CD4-positive, alpha-beta T cell treated with Interleukin-17A for 1 hour (primary cell): ENCODE measurements at places on chromosomes 12 and 14.

DNA sequence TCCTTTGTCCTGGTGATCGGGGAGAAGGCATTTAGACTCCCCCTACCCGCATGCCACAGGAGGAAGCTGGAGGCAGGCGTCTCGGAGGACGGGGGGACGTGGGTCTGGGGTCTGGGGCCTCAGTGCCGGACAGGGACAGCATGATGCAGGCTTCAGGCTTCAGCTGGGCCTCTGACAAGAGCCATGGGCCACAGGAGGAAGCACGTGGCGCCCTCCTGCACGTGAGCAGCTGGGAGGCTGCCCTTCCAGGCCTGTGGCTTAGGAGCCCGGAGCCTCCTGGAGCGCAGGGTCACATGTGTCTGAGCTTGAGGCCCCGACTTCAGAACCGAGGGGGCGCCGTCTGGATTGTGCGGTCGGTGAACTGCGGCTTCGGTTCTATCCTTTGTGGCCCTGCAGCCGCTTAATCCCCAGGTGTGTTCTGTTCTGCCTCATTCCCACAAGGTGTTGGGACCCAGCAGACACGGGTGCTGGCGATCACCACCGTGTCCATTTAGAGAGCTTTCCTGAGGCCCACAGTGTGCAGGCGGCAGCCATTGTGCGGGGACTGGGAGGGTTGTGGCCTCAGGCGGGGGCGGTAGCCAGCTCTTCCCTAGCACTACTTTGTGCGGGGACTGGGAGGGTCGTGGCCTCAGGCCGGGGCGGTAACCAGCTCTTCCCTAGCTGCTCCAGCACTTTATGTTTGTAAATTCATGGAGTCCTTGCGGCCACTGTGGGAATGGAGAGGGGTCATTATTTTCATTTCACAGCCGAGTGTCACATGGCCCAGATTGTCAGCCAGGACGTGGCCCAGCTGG lies 150.2 kb downstream of the ADGRD1 start:
- DNase-seq: no peak

DNA sequence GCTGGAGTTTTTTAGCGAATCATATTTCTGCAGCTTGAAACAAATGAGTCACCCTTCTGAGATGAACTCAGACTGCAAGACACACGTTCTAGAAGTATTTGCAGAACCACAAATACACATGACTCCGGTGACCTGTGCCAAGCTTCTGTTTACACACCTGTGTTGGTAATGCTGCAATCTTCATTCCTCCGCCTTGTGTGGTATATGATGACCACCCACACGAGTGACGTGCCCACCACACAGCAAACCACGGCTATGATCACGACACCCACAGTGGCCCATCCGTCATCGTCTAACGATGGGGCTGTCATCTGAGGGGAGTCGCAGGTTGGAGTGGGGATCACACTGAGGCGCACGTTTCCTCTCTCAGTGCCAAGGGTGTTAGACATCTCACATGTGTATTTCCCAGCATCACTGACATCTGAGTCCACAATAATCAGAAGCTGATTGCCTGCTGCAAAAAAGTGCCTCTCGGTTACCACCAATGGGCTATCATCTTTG lies 43.0 kb downstream of the LRIG3 start:
- no peak for DNase-seq

DNA sequence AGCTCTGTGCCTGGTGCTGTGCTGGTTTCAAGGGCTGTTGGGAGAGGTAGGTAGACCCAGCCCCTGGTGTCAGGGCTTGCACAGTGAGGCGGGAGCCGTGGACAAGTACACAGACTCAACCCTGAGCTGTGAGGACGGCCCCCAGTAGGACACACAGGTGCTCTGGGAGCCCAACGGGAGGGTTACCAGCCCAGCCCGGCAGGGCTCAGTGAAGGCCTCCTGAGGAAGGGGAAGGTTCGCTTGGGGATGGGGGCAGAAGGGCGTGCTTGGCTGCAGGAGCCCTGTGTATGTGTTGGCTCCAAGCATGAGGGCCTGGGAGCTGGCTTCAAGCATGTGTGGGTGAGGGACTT lies 58.9 kb downstream of the SLC25A47 start:
- no peak for DNase-seq

GRCh38 chr12:89648211-89648930 lies 60.3 kb downstream of the ATP2B1 start:
- no peak for DNase-seq

- no peak for DNase-seq
Measured at GRCh38 chr14:68760761-68761160, 32.1 kb downstream of the ZFP36L1 start.

- no peak for DNase-seq
Measured at GRCh38 chr14:36514278-36515104, 5.5 kb downstream of the NKX2-1 start.

DNA sequence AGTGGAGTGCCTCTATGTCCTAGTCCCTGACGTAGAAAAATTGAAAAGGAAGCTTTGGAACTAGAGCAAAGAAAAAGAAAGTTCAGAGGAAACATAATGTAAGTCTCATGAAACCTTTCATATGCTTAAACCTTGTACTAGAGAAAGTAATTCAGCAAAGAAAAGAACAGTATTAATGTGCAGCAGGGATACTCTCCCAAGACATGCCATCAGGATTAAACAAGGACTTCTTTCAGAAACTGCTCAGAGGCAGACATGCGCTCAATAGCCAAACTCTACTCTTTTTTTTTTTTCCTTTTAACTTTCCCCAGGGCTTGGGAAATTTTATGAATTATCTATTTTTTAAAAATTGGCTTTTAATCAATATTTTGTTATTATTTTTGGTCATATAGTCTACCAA lies 7.1 kb upstream of the ASB8 start:
- no peak for DNase-seq

DNA sequence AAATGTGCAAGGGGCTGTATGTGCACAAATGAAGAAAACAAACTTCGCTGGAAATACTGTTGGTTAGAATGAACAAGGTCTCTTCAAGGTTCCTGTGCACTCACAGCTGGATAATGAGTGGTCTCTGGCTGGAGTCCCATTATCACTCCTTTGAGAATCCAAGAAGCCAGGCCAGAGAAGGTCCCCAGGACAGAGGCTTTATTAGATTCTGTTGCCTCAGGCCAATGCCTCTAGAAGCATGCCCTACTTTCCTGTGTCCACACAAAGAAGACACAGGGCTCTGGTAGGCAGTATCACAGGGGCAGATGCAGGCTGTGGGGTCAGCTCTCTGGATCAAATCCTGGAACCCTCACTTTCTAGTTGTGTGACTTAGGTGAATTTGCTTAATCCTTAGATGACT lies 384.7 kb downstream of the GRIN2B start:
- DNase-seq: no peak

DNA sequence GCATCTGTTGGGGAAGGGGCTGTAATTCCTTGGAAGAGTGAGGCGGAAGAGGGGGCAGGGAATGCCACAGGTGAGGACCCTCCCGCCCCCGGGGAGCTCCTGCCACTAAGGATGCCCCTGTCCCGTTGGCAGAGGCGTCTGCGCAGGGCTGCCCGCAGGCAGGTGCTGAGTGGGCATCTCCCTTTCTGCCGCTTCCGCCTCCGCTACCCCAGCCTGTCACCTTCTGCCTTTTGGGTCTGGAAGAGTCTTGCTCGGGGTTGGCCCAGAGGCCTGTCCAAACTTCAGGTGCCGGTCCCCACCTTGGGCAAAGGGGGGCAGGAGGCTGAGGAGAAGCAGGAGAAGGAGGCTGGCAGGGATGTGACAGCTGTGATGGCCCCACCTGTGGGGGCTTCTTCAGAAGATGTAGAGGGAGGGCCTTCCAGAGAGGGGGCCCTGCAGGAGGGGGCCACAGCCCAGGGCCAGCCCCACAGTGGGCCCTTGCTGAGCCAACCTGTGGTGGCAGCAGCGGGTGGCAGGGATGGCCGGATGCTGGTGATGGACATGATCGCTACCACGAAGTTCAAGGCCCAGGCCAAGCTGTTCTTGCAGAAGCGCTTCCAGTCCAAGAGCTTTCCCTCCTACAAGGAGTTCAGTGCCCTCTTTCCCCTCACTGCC lies 10.0 kb downstream of the VRTN start:
- no peak for DNase-seq

GRCh38 chr14:77222546-77223225 lies 41.1 kb downstream of the TMEM63C start:
- no peak for DNase-seq

DNA sequence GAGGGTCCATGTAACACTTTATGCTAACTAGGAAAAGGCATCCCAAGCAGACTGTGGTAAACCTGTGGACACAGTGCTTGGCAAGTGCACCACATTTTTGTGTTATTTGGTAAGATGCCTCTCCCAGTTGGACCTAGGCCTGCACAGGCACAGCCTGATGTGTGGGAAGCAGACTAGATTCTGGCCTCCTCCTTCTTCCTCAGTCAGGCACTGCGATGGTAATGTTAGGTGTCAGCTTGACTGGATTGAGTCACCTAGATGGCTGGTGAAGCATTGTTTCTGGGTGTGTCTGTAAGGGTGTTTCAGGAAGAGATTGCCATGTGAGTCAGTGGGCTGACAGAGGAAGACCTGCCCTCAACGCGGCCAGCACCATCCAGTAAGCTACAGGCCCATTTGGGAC lies 25.3 kb upstream of the RHOJ start:
- no peak for DNase-seq

- DNase-seq: no peak
Measured at GRCh38 chr14:98964171-98964570, 307.8 kb downstream of the BCL11B start.

DNA sequence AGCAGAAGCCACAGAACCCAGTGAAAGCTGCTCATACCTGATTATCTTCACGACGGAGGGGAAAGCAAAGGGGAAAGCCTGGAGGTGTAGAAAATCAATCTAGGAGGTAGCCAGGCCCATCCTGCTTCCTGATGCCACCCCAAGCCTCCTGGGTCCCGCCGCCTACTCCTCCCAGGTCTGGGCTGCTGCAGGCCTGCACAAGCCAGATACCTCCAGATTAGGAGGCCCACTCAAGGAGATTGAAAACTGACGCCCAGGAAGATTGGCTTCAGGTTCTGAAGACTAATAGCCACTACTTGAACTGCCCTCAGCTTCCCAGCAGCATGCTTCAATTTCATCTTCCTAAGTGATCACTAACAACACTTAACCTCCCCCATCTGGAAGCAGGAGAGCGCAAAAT lies 87.1 kb downstream of the GCH1 start:
- DNase-seq: no peak

DNA sequence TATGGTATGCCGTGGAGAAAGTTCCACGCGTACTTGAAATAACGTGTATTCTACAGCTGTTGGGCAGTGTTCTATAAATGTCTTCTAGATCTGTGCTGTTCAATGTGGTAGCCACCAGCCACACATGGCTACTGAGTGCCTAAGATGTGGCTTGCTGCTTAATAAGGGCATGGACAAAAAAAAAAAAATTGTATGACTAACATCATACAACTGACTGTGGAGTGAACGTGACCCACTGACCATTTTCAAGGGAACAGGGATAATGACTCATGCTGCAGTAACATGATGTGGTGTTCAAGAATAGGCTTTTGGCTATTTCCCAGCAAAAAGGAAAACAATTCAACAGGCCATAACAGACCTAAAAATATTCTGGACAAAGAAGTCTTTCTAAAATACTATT lies 13.0 kb downstream of the ATG14 start:
- DNase-seq: no peak

DNA sequence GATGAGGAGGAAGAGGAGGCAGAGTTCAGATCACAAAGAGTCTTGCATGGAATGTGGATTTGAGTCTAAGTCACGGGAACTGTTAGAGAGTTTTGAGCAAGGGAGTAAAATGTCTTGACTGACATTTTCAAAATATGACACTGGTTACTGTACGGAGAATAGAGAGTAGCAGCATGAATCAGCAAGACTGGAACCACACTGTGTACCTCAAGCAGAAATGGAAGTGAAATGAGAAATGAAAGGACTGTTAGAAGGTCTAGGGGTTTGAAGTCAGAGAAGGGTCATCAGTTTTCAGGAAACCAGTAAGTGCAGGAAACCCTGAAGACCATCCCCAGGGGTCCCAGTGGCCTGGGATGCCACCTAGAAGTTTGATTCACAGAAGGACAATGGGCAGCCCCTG lies 236.3 kb downstream of the GALC start:
- DNase-seq: no peak

DNA sequence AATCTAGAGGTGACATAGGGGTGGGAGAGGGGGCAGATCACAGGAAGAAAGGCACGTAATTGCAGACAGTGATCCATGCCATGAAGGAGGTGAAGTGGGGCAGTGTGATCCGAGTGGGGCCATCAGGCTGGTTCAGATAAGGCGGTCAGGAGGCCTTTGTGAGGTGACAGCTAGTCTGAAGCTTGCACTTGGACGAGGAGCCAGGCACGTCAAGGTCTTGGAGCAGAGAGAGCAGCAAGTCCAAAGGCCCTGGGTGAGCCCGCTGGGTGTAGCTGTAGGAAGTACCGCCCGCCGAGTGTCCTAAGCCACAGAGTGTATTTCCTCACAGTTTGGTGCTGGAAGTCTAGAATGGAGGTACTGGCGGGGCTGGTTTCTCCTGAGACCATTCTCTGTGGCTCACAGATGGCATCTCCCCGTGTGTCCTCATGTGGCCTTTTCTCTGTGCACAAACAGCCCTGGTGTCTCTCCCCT lies 23.6 kb downstream of the RHOF start:
- DNase-seq: no peak

DNA sequence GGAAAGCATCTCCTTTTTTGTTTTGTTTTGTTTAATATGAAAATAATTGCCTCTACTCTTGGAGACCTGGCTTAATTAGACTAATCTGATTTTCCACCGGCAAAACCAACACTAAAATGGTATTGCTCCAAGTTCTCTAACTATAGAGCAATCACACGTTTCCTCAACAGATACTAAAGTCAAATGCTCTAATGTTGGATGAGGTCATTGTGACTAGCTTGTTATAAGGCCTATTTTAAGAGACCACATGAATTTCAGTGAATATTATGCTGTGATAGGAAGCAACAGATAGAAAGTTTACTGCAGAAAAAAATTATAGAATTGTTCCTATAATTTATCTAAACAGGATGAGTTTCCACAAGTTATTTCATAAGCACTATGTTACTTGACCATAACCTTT lies 3.3 kb upstream of the CCDC196 start:
- no peak for DNase-seq

- no peak for DNase-seq
Measured at GRCh38 chr14:61950340-61950739, 188.1 kb downstream of the SNAPC1 start.

DNA sequence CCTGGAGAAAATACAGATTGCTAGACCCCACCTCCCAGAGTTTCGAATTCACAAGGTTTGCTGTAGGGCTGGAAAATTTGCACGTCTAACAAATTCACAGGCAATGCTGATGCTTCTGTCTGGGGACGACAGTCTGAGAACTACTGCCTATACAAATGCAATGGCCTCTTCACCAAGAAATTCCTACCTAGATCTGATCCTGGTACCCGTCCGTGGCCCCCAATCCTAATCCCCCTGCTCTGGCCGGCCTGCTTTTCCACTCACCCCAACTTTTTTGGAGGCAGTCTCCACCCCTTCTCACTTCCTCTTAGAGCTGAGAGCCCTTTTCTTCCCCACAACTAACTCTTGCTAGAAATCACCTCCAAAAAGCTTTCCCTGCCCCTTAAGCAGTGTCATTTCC lies 3.1 kb upstream of the SSH1 start:
- no peak for DNase-seq

- no peak for DNase-seq
Measured at GRCh38 chr12:57027805-57028153, 11.4 kb upstream of the TAC3 start.

GRCh38 chr14:104749111-104749649 lies 3.8 kb upstream of the SIVA1 start:
- DNase-seq: no peak
